Suppressor macrophage (primary cell): ENCODE measurements at places on chromosomes 2 and 18.

GRCh38 chr2:59936048-59936447 lies 617.4 kb downstream of the BCL11A start:
- DNase-seq, result no peak

DNA sequence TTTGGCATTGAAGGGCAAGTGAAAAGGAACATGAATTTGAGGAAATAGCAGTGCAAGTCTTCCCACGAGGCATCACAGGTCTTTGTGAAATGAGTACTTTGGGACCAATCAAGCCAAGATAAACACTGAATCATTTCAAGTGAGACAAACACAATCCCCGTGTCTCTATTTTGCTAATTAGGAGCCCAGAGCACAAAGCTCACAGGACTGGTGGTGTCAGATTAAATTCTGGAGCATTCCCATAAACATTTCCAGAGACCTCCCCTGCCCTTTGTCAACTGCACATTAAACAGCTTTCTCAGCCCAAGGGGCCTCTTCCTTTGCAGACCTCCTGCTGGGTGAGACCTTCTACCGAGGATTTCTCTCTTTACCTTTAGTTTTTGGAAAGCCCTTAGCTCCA lies 50.7 kb downstream of the DAPL1 start:
- peak; percentile 25 for DNase-seq

GRCh38 chr2:10079266-10079869 lies 843 bp downstream of the CYS1 start:
- peak; percentile 27 for DNase-seq

GRCh38 chr2:165872101-165872791 lies 78.2 kb upstream of the GALNT3 start:
- no peak for DNase-seq

- no peak for DNase-seq
These were observed 50.5 kb upstream of the MAP4K3 start for GRCh38 chr2:39487398-39488250.

GRCh38 chr2:189933041-189933440 lies 129.5 kb downstream of the MSTN start:
- no peak for DNase-seq

DNA sequence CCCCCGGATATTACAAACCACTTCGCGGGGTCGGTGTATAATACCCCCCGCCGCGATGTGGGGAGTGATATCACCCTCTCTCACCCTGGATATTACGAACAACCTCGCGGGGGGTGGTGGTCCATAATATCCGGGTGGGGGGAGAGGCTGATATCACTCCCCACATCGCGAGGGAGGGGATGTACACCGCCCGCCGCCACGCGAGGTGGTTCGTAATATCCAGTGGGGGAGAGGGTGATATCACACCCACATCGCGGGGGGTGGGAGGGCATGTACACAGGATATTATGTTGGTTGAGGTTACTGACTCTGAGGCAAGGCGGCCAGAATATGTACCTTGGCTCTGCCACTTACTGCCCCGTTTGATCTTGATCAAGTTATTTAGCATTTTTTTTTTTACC lies 14.8 kb upstream of the CWC22 start:
- DNase-seq, result no peak

- peak; percentile 54 for DNase-seq
These were observed 634 bp downstream of the SPATS2L start for GRCh38 chr2:200306931-200307723.

- DNase-seq, result no peak
These were observed 95.9 kb upstream of the TAF1B start for GRCh38 chr2:9747396-9747795.

DNA sequence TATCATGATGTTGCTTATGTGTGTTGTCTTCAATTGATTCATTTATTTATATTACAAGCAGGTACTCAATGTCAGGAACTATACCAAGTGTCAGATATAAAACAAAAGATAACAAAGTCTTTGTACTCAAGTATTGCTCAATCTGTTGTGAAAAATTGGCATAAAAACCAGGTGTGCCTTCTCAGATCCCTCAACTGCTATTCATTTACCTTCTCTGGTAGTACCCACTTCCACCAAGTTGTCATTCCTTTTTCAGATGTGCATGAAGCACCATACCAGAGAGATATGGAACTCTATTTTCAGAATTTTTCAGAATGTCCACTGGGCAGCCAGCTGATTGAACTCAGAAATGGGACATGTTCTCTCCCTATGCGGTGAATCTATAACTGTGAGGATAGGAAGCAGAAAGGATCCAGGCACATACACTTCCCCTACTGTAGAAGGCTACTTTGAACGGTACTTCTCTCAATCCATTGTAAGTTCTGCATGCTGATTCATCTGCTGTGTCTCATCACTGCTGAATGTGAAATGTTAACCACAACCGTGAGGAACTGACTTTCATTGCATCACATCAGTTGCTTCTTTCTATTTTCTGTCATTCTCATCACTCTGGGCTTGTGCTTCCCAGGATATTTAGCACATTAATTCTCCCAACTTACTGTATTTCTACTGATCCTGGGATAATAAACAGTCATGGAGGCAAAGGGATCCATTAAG lies 1621.3 kb downstream of the SUCLG1 start:
- DNase-seq, result peak; percentile 54

- no peak for DNase-seq
These were observed 295.4 kb upstream of the CRIM1 start for GRCh38 chr2:36060133-36060532.

DNA sequence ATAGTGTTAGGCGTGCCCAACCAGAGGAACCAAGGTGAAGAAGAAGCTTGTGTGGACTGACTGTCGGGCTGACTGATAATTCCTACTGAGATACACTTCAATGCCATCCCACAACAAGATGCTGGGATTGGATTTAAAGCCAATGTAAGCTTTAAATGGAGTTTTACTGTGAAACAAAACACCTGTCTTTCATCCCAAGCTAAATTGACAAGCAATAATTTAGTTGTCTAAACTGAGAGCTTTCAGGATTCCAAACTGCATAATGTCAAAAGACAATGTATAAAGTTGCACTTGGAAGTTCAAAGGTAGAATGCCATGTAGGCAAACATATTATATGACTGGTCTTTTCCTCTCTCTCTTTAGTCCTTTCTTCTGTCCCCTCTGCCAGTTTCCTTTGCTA lies 1025.3 kb upstream of the FANCL start:
- DNase-seq, result no peak

- no peak for DNase-seq
These were observed 268.3 kb downstream of the VAPA start for GRCh38 chr18:10182009-10182624.

GRCh38 chr18:21571772-21572171 lies 28.7 kb downstream of the ESCO1 start:
- DNase-seq, result no peak

- DNase-seq, result no peak
These were observed 329.6 kb upstream of the MAP2 start for GRCh38 chr2:209094221-209094620.

DNA sequence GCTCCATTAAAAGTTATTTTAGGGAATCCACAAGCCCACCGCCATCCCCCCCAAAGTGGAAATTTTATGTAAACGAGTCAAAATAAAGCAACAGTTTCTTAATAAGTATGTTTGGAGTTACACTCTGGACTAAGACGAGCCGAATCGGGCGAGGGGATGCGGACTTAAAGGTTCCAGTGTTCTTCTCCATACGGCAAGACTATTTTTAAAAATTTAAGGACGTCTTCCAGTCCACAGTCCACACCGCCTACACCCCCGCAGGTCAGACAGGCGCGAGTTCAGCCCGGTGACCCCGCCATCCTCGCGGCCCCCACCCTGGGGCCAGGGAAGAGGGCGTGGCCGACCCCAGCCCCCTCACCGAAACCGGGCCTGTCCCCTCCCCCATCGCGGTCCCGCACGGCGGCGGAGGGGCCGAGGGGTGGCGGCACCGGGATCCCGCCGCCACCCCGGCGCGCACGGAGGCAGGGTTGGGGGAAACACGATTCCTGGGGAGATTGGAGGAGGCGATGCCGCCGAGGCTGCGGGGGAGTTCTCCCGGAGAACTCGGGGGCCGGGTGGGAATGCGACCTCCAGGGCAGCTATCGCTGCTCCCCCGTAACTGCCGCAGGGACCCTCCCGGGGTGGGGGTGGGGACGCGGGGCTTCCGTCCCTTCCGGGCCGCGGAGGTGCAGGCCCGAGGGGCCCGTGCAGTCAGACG lies 24.5 kb upstream of the SMAD7 start:
- DNase-seq, result no peak

DNA sequence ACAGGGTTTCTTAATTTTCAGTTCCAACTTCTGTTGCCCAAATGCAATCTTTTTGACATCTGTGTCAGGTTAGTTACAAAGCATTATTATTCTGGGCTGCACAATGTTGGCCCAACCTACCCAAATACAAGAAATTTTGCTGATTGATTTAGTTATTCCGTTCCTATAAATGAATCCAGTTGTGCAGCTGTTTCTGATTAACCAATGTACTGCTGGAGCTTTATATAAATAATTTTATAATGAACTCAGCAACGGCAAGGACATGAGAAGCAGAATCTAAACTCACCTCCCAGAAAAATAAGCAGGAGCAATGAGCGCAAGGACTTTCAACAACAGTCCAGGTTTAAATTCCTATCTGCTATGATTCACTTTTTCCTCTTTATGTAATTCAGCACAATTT lies 76.3 kb upstream of the WIPF1 start:
- DNase-seq, result no peak

- no peak for DNase-seq
These were observed 53.5 kb upstream of the DAPL1 start for GRCh38 chr2:158741625-158742024.

DNA sequence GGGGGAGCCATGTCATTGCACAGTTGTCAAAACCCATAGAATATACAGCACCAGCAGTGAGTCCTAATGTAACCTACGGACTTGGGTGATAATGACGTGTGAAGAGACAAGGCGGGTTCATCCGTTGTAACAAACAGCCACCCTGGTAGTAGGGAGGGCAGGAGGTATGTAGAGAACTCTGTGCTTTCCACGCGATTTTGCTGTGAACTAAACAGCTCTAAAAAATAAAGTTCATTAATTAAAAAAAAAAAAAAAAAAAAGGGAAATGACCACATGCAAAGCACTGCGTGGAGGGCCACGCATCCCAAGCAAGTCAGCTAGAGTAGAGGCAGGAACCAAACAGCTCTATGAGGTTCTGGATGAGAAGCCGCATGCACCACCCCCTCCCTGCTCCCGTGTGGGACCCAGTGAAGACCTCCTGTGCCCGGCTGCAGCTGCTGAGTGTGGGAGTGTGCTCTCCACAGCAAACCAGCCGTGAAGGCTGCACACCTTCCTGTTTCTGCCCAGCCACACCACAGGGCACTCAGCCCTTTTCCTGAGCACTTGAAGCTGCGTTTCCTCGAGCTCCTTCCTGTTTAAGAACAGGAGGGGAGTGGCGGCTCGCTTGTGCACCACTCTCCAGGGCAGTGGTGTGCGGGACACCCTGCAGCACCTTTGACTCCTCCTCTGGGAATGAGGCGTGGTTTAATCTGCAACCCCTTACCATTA lies 65.6 kb downstream of the ODC1 start:
- DNase-seq, result peak; percentile 88

- DNase-seq, result no peak
These were observed 59.1 kb downstream of the NYAP2 start for GRCh38 chr2:225458431-225459117.

DNA sequence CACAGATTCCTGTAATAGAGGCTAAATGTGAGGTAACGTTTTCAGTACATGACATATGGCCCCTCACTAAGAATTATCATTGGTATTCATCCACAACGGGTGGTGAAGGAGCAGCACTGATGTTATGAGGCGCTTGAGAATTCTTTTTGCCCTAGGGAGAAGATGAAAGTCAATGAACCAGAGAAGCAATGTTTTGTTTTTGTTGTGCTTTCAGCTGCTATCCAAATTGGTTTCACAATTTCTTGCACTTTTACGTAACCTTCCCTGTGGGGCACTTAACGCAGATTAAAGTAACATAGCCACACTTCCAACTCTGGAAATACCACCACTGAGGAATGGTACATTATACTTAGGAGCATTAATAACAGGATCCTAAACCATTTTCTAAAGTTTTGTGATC lies 13.3 kb upstream of the CCDC85A start:
- no peak for DNase-seq

DNA sequence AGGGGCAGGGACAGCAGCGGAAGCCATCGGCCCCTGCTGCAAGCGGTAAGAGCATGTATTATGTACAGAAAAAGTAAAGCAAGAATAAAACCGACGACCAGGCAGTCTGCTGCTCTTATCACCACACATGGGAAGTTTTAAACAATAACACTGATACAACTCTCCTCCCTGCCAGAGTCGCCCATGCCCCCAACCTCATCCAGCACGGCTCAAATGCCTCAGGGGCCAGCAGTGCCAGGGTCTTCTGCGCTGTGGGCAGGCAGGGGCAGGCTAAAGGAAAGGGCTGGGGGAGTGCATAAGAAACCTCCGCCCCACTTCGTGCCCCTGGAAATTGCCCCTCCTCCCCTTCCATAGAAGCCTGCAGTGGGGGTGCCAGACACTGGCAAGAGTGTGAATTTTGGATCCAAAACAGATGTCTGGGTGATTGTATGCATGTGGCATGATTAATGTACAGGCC lies 10.1 kb downstream of the TEX51 start:
- DNase-seq, result no peak

- DNase-seq, result no peak
These were observed 20.0 kb downstream of the KCNIP3 start for GRCh38 chr2:95317123-95317500.

- DNase-seq, result peak; percentile 26
These were observed 96.0 kb downstream of the WDR7 start for GRCh38 chr18:56747032-56747658.

- no peak for DNase-seq
These were observed 111.4 kb upstream of the CDC42EP3 start for GRCh38 chr2:37782721-37783371.

DNA sequence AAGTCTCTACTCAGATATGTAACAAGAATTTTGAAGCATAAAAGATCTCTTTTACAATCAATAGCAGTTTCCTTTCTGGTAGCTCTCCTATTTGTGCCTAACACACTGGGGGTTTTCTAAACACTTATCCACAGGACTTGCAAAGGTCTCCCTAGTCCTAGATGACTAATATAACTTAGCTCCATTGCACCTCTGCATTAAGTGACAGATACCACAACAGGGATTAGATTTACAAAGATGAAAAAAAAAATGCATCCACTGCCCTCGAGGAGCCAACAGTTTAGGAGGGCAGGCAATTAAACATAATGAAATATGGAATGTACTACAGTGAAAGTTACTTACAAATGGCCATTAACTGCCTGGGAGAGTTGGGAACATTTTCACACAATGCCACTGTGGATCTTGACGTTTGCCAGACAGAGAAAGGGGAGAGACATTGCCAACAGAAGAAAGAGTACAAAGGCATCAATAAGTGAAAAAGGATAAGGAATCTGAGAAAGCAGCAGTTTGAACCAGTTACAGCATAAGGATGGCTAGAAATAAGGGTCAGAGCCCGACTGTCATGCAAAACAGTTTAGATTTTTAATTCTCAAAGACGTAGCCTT lies 14.3 kb downstream of the PPP3R1 start:
- DNase-seq, result no peak

DNA sequence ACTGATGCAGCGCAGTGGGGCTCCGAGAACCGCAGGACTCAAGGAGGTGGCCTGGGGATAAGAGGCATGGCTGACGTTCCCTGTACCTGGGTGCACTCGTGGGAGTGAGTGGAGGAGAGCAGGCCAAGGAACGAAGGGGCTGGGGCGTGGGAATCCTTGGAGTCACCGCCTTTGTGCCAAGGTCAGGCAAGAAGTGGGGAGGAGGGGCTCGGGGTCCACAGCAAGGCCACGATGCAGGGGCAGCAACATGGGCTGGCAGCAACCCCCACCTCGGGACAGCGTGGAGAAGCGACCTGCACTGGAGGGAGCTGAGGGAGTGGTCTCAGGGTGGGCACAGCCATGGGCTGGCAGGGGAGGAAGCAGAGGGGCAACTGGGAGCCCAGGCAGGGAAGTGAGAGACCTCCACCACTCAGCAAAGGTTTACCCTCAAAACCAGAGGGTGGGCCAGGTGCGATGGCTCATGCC lies 18.6 kb downstream of the ARID5A start:
- no peak for DNase-seq
